ENCODE measurements at places on chromosomes 12 and 14.
A peak's percentile ranks its signal among the peaks of the same experiment; 100 is the strongest.

- no peak for DNase-seq
Measured at GRCh38 chr12:118541071-118541470, 164.7 kb downstream of the SUDS3 start.

GRCh38 chr12:119419381-119419780 lies 84.9 kb downstream of the CCDC60 start:
- DNase-seq: no peak

DNA sequence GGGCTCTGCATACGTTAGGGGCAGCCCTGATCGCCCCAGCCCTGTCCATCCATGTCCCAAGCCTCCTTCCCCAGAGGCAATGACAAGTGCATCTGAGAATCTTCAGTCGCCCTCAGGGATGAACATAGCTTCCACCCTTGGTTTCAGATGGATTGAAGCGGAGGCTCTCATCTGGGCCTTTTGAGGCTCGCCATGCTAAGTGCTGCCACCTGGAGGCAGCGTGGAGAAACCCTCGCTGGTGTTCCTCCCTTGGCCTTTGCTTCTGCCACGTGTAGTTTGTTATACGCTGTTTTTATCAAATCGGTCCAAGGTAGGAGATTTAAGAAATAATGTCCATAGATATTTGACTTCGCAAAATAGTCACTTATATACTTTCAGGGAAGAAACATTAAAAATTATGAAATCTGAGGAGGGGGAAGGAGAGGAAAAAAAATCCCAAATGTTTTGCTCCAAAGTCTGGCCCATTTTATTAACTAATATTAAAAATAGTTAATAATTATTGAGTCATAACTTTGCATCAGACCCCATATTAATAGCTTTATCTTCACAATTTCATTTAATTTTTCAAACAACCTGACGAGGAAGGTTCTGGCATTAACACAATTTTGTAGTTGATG lies 28.8 kb upstream of the LRRC10 start:
- peak; percentile 79 for DNase-seq

GRCh38 chr12:130775953-130776856 lies 60.1 kb upstream of the RIMBP2 start:
- peak; percentile 93 for DNase-seq

DNA sequence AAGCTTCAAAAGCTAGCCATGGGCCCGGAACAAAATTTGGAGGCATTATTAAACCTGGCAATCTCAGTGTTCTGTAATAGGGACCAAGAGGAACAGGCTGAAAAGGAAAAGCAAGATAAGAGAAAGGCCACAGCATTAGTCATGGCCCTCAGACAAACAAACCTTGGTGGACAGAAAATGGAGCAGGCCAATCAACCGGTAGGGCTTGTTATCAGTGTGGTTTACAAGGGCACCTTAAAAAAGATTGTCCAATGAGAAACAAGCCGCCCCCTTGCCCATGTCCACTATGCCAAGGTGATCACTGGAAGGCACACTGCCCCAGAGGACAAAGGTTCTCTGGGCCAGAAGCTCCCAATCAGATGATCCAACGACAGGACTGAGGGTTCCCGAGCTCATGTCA lies 653.9 kb upstream of the TMEM132C start:
- DNase-seq: no peak

DNA sequence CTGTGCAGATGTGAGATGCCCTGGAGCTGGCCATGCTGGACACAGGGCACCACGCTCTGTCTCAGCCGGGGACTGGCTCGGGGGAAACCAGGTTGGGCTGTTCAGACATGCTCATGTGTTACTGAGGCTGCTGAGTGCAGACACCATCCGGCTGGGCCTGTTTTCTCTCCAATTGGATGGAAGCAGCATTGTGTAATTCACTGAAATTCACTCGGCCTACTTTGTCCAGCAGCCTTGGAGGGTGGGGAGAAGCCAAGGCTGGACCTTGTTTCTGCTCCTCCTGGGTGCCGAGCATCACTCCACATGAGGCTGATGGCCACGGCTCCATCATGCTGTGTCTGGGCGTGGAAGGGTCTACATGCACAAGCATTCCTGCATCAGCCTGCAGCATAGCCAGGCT lies 130.7 kb downstream of the SMOC1 start:
- DNase-seq: no peak

GRCh38 chr12:90729736-90730135 lies 225.2 kb downstream of the CCER1 start:
- no peak for DNase-seq

GRCh38 chr12:51198568-51199365 lies 19.1 kb downstream of the POU6F1 start:
- DNase-seq: no peak

DNA sequence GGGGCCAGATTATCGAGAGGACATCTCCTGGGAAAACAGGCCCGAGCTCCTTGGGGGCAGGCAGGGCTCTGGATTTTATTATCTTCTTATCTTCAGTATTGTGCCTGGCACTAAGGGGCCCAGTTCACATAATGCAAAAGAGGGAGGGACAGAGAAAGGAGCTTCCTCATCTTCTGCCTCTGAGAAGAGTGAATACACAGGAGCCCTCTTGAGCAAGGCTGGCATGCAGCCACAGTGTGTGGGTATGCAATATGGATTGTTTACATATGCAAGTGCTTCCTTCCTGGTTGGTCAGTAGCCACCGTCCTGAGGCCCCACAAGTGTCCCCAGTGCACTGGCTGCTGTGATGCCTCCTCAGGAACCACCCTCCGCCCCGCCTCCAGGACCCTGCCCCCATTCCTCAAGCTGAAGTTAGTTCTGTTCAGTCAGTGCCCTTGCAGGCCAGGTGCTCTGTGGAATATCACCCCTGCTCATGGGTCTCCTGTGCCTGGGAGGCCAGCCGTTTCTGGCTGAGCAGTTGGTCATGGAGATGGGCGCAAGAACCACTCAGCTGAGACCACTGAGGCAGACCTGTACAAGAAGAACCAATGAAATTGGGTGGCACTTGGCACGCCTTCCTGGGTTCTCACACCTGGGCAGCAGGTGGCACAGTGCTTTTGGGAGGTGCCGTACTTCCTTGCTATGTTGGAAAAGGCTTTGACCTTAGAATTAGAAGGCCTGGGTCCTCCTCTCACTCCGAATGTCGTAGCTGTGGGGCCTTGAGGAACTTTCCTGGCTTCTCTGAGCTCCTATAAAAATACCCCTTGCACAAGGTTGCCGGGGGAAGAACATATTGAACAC lies 35.1 kb upstream of the ACTN1 start:
- no peak for DNase-seq

- DNase-seq: no peak
Measured at GRCh38 chr12:2834581-2835491, at the start of gene NRIP2. TSS of gene NRIP2 (minus strand) at chr12:2835035. CDS start at chr12:2834983, 52 bp downstream.

- no peak for DNase-seq
Measured at GRCh38 chr12:24206621-24207020, 257.2 kb upstream of the SOX5 start.

GRCh38 chr12:90245391-90245790 lies 536.8 kb upstream of the ATP2B1 start:
- DNase-seq: no peak

DNA sequence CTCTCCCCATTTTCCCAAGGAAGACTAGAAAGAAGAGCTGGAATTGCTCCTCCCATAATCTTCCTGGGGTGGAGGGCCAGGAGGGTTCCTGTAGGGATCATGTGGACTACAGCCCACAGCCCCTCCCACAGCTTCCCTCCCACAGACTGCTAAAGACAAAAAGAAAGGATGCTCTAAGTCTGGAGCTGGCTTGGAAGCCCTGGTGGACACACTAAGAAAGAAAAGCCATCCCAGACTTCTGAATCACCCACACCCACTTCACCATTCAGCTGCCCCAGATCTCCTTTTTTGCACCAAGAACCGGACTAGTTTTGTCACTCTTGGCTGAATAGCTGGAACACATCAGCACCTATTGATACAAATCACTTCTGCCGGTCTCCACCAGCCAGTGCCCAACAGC lies 56.8 kb upstream of the PLXNC1 start:
- DNase-seq: no peak

DNA sequence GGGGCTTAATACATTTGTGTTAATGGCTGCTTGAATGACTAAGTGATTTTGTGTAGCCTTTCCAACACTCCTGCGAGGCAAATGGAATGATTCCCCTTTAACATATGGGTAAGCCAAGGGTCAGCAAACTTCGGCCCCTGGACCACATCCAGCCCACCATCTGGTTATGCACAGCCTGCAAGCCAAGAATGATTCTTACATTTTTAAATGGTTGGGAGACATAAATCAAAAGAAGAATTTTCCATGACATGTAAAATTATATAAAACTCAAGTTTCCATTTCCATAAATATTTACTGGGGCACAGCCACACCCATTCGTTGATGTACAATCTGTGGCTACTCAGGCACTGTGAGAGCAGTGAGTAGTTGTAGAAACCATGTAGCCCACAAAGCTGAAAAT lies 9.0 kb downstream of the SLC8B1 start:
- DNase-seq: no peak

DNA sequence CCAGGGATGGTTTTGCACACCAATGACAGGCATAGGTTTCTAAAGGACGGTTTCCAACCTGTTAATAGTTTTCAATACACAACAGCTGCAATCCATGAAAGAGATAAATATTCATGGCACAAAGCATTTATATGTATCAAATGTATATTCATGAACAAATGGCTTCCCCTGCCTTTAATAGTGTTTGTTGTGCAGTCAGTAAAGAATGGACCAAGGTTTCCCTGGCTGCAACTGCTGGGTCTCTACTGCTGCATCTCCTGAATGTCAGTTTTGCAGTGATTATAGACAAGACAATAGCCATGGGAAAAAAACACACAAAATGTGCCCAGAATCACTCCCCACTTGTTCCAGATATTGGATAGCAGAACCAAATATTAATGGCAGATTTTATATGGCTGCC lies 284.1 kb downstream of the BTG1 start:
- no peak for DNase-seq

DNA sequence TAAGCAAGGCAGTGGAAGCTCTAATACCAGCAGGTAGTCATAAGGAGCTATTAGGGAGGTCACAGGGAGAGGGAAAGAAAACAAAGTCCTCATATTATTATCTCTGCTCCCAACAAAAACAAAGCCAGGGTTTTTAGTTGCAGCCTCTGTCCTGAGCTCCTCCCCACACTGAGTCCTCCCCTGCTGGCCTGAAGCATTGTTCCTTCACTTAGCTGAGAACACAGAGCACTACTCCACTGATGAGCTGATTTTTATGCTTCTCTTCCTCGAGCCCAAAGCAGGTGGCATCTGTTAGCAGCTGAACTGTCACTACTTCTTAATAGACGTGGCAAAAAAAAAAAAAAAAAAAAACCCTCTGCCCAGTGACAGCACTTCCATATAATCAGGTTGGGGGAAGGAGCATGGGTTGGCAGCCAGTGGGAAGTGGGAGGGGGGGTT lies 10.5 kb upstream of the STAC3 start:
- DNase-seq: no peak

DNA sequence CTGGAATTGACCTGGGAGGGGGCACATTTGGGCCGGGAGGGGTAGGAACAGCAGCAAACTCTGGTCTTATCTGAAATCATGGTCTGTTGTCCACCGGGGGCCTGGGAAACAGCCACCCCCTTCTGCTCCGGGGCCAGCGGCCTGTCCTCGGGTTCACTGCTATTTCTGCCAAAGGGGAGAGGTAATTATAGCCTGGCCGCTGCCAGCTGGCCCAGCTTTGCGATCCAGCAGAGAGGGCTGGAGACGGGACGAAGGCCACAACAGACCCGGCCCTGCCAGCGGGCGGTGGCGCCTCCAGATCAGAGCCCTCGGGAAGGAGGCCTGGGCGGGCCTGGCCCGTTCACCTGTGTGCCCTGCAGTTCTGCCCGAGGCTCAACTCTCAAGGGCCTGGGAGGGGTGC lies at the start of gene C14orf180:
TSS of gene C14orf180 (plus strand) at position 258 of the 400 bp plus-strand sequence. CDS start 6,667 bp downstream, outside the sequence.
- DNase-seq: no peak

GRCh38 chr12:52667509-52667908 lies 12.7 kb downstream of the KRT1 start:
- peak; percentile 17 for DNase-seq

DNA sequence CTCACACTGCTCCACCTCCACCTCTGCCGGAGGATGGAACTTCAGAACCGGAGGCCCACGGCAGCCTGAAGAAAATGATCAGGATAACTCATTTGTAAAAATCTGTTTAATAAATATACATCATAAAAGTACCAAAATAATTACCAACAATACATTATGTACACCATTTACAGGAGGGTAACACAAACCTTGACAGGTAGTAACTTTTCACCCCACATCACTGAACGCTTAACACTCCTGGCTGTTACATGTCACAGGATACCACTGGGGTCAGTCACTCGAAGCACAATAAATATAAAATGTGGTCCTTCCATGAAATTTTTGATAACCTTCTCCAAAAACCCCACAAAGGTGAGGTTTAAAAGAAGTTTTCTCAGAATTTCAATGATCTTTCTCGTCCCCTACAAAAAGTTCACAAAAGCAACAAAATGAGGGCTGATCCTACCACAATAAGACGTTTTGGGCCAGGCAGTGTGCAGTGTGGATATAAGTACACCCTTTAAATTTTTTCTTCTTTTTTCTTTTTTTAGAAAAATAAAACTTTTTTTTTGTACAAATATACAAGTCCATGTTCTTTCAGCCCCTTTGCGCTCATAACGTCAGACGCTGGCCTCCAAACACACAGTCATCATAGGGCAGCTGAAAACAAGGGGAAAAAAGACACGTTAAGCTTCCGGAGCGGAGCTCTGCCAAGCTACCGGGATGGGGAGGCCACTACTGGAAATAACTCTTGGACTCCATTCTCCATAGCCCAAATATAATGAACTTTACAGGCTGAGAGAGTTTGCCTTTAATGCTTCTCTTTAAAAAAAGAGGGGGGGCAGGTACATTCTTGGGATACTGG lies 2.9 kb downstream of the NFKBIA start:
- no peak for DNase-seq

DNA sequence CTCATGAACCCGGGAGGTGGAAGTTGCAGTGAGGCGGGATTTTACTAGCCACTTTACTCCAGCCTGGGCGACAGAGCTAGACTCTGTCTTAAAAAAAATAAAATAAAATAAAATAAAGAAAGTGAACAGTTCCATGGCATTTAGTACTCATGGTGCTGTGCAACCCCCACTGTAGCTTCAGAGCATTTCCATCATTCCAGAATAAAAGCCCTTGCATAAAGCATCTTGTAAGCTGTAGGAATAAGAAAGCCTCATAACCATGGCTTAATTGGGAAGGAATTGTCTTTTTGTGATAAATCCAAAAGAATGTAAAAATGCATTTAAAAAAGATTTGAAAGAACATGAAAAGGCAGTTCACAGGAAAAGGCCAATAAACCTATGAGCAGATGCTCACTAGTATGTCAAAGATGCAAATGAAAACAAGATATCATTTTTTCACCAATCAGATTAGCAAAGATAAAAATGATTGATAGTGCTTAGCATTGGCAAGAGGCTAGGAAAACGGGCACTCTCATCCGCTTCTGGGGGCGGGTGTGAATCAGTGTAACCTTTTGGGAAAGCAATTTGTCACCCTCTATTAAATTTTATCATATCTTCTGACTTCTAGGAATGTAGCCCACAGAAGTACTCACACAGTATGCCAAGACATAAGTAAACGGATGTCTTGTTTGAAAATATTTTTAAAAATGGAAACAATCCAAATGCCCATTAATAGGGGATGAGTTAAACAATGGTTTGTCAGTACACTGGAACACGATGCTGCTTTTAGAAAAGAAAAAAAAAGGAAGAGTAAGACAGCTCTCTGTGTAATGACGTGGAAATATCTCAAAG lies 46.6 kb downstream of the CFAP251 start:
- DNase-seq: peak; percentile 21

GRCh38 chr14:63266106-63266505 lies 52.6 kb downstream of the GPHB5 start:
- no peak for DNase-seq

GRCh38 chr12:25557830-25558436 lies 4.8 kb upstream of the LMNTD1 start:
- peak; percentile 78 for DNase-seq

Measured in ACHN (cell line).